Bronchial epithelial cell (primary cell): ENCODE measurements at places on chromosomes 4 and X. TPM values are rescaled to one million over a fixed set of nuclear protein-coding genes. Genes with fewer than 3 reads are reported as not detected.

The HMX1 gene
- not detected in 2 replicates for total RNA-seq

The POF1B gene
- 3.2 and 7.7 TPM in 2 replicates for total RNA-seq

DNA sequence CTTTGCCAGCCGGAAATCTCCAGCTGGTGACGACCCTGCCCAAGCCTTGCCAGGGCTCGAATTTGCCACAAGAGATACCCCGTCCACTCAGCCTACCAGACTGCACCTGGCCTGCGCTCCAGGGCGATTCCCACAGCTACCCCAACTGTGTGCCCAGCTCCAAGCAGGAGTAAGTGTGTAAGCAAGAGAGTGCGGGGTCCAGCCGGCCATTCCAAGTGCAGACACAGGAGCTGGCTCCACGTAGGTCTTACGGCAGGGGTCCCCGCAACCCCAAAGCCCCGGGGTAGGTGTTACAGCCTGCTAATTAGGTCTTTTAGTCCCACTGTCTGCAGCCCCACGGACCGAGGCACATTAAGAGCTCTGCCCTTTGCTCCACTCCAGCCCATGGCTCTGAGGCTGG is 1305.2 kb downstream of the ARAP2 start:
- DNase-seq = no peak

GRCh38 chr4:91256043-91256442 is 1047.7 kb upstream of the GRID2 start:
- no peak for DNase-seq

- DNase-seq = no peak
Measured at GRCh38 chrX:154436374-154436982, 476 bp upstream of the GDI1 start.

GRCh38 chr4:14347526-14347925 is 654.8 kb upstream of the CPEB2 start:
- no peak for DNase-seq

- no peak for DNase-seq
Measured at GRCh38 chr4:86939729-86940575, 5.1 kb downstream of the AFF1 start.

DNA sequence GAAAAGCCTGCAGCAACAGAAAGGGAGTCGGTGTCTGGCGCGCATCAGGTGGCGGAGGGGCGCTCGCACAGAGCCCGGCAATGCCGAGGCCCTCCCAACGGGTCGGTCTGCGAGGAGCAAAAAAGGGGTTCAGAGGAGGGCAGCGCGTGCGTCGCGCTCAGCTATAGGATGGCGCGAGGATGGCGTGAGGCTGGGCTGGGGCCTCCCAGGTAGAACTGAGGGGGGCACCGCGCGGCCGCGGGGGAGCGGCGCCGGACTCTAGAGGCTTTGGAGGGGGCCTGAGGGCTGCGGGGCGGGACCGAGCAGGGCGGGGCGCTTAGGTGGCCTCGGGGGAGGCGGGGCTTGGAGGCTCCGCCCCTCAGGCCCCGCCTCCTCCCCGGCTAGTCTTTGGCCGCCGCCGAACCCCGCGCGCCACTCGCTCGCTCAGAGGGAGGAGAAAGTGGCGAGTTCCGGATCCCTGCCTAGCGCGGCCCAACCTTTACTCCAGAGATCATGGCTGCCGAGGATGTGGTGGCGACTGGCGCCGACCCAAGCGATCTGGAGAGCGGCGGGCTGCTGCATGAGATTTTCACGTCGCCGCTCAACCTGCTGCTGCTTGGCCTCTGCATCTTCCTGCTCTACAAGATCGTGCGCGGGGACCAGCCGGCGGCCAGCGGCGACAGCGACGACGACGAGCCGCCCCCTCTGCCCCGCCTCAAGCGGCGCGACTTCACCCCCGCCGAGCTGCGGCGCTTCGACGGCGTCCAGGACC is at the start of gene PGRMC1:
Gene PGRMC1, plus strand, starts transcription at position 414 of the 751 bp plus-strand sequence. Its CDS starts 79 bp downstream, at position 493.
- DNase-seq = peak; percentile 55

DNA sequence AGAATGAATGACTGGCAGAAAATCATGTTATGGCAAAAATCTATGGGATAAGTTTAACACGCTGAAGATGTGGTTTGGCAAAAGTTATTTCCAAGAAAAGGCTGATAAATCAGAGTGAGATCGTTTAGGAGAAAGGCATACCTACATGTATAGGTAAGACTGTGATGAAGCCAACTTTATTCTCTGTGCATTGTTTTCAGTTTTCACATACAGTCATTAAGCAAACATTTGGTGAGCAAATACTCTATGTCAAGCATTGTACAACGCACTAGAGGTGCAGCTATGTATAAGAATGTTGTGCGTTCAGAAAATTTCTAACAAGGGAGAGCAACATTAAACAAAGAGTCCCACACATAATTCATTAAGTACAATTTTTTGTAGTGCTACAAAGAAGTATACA is 121.7 kb downstream of the TEX13A start:
- DNase-seq = peak; percentile 71

- DNase-seq = no peak
Measured at GRCh38 chr4:1240721-1241465, 8.0 kb downstream of the CTBP1 start.
